ENCODE measurements at places on chromosomes 1 and 21.

GRCh38 chr1:151992303-151993083, 1.2 kb downstream of the S100A10 start:
- peak; percentile 92 for DNase-seq

DNA sequence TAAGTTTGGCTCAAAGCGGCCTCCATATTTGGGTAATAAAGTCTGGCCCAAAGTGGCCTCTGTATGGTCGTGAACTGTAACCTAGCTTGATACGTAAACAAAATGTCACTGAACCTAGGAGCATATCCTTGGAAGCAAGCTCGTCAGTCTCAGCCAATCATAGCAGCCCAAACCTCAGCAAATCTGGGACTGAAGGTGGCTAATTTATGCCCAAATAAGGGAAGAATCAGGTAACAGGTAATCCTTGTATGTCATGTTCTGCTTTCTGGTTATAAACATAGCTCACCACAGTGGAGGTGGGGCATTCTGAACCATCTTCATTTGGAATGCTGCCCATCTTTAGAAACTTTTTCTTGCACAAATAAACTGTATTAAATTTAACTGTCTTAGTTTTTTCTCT, 281.1 kb downstream of the TTLL7 start:
- DNase-seq: no peak

- peak; percentile 44 for DNase-seq
These were observed 255.8 kb upstream of the CACYBP start for GRCh38 chr1:174743654-174744561.

DNA sequence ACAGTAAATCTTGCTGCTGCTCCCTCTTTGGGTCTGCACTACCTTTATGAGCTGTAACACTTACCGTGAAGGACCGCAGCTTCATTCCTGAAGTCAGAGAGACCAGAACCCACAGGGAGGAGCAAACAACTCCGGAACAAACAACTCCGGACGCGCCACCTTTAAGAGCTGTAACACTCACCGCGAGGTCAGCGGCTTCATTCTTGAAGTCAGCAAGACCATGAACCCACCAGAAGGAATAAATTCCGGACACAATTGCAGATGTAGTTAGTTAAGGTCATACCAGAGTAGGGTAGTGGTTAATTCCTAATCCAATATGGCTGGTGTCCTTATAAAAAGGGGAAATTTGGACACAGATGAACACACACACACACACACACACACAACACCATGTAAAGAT, 37.7 kb downstream of the VTCN1 start:
- no peak for DNase-seq

DNA sequence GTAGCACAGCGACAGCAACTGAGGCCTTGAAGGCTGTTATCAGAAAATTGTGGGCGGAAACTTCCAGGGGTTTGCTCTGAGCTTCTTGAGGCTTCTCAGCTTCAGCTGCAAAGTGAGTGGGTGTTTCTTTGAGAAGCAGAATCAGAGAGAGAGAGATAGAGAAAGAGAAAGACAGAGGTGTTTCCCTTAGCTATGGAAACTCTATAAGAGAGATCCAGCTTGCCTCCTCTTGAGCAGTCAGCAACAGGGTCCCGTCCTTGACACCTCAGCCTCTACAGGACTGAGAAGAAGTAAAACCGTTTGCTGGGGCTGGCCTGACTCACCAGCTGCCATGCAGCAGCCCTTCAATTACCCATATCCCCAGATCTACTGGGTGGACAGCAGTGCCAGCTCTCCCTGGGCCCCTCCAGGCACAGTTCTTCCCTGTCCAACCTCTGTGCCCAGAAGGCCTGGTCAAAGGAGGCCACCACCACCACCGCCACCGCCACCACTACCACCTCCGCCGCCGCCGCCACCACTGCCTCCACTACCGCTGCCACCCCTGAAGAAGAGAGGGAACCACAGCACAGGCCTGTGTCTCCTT, at the start of gene FASLG:
FASLG (plus strand) TSS at position 233 of the 583 bp plus-strand sequence; CDS start at position 332, 99 bp downstream.
- no peak for DNase-seq

DNA sequence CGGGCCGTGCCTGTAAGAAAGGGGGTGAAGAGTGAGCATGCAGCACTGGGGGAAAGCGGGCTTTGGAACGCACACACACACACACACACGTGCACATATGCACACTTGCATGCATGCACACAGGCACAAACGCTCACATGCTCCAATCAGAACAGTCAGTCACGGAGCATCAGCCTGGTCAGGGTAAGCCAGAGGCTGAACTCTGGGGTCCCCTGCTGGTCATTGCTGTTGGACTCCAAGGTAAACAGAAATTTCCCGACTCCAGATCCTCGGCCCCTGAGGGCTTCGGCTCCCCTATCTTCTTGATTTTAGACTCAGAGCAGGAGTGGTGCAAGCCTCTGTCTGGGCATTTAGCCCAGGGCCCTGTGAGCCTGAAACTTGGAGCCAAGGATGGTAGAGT, 54.2 kb downstream of the SYT2 start:
- peak; percentile 6 for DNase-seq

- no peak for DNase-seq
These were observed 1.2 kb downstream of the CCNL2 start for GRCh38 chr1:1397839-1398523.

GRCh38 chr1:3515774-3516480, 61.5 kb downstream of the ARHGEF16 start:
- DNase-seq: peak; percentile 85

- no peak for DNase-seq
These were observed 15.4 kb upstream of the SAMD13 start for GRCh38 chr1:84286071-84286470.

GRCh38 chr1:115676498-115677181, 34.9 kb downstream of the VANGL1 start:
- no peak for DNase-seq

DNA sequence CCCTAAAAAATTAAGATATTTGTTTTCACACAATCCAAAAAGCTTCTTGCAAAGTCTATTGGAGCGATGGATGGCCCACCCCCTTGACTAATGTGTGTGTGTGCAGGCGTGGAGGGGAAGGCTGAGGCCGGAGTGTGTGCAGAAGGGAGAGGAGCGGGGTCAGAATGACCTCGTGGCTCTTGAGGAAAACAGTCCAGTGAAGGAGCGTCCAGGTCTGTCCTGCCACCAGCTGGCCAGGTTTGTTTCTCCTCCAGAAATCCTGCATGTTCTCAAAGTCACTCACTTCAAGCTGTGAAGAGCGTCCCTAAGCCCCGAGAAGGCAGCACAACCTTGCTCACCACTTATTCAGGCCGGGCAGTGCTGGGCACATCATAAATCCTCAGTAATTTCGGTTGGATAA, 69.5 kb upstream of the SSX2IP start:
- DNase-seq: no peak

GRCh38 chr21:31556662-31557061, 102.8 kb upstream of the SOD1 start:
- no peak for DNase-seq

- DNase-seq: peak; percentile 27
These were observed 764.6 kb downstream of the LTN1 start for GRCh38 chr21:28227881-28228635.

DNA sequence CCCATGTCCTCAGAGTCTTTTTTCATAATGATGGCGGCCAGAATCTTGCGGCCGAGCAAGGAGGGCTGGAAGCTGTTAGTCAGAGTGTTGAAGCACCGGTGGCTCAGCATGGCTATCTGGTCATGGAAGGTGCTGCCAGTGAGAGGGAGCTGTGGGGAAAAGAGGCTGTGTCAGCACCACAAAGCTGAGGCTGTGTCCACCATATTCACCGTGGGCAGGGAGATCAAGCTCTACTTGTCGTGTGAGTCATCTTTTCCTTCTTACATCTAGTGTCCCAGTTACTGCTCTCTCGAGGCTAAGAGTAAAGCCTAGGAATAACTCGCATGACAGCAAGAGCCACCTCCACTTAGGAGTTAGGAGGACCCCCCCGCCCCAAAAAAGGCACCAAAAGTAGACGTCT, 18.2 kb downstream of the ADAR start:
- DNase-seq: no peak

- DNase-seq: no peak
These were observed 126.9 kb upstream of the PLPPR5 start for GRCh38 chr1:99131546-99131945.

- DNase-seq: peak; percentile 6
These were observed 6.6 kb upstream of the ZNF669 start for GRCh38 chr1:247110627-247111258.

- peak; percentile 60 for DNase-seq
These were observed 132.1 kb downstream of the TGFBR3 start for GRCh38 chr1:91753878-91754277.

GRCh38 chr1:20151906-20152598, 12.9 kb downstream of the PLA2G2F start:
- DNase-seq: peak; percentile 84

- DNase-seq: peak; percentile 94
These were observed 23.3 kb downstream of the NAV1 start for GRCh38 chr1:201562257-201562656.

DNA sequence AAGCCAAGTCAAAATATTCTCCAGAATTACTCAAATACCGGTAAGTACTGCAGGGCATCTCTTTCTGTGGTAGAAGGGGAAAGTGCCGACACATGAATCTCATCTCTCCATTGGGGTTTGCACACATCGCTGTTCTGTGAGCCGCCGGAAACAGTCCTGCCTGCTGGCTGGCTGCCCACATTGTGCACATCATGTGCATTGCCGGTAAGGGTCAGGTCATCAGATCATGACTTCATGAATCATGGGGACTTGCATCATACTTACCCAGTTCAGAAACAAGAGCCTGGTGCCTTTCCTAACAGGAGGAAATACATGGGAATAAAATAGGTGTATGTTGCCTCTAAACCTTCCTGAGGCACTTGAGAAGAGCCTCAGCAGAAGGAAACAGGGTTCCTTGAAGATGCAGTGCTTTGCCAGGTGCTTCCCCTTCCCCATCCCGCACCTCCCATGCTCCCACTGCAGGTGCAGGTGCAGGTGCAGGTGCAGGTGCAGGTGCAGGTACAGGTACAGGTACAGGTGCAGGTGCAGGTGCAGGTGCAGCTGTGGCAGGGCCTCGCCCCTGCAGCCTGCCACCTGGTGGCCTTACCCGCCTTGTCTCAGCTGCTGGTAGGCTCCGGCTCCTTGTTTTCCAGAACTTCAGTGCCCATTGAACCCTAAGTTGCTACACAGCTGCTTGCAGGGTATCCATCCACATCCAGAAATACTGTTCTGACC, 26.5 kb downstream of the GPR137B start:
- peak; percentile 8 for DNase-seq

- peak; percentile 88 for DNase-seq
These were observed 9.2 kb downstream of the RNU5D-1 start for GRCh38 chr1:44721485-44722361.

GRCh38 chr1:109625176-109625575, 5.5 kb downstream of the AMPD2 start:
- no peak for DNase-seq

DNA sequence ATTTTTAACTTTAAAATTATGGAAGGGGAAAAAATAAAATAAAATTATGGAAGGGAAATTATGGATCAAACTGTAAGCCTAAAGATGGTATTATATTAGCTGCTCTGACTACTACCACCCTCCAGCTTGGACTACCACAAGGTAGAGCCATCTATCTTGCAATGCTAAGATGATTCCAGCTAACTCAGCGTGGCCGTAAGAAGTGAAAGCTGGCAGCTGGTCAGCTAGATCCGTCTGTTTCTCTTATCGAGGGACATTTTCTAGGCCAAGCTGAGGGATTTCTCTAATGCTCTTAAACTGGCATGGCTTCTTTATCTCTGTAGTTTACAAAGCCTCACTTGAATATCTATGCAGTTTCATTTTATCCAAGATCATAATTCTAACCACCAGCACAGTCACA, 31.5 kb downstream of the LYST start:
- no peak for DNase-seq

GRCh38 chr1:201250326-201251011, 32.8 kb upstream of the PKP1 start:
- DNase-seq: no peak

DNA sequence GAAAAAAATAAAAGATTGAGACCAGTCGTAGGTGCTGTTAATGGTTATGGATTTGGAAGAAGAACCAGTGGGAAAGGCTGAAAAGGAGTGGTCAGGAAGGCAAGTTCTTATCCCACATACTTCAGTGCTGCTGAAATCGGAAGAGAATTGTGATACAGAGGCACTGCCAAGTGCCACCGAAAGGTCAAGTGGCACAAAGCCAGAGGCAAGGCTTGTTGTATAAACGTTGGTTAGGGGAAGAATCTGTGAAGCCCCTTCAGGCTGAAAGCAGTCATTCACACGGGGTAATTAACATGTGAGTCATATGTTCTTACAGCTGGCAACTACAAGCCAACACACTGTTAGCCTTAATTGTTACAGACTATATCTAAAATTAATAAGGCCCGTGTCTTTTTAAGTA, 48.8 kb downstream of the ZBTB40 start:
- peak; percentile 59 for DNase-seq

DNA sequence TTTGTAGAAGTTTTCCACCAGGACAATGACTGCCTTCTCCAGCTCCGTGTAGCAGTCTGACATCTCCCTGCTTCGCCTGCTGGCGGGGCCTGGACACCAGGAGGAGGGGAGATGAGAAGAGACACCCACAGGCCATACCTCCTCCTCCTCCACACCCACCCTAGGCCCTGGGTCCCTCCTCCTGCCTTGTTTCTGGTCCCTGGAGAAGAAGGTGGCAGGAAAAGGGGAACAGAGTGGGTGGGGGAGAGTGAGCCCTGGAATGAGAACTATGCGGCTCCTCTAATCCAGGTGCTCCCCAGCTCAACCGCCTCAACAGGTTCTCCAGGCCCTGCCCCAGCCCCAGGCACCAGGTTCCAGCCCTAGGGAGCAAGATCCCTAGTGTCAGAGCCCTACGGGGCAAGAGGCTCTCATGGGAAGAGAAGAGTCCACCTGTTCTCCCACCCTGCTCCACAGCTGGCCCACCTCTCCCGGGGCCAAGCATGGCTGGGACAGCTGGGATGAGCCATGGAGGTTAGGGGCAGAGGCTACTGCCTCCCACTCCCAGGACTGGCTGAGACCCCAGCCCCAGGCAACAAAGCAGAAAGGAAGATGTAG, 4.8 kb downstream of the S100A16 start:
- no peak for DNase-seq

DNA sequence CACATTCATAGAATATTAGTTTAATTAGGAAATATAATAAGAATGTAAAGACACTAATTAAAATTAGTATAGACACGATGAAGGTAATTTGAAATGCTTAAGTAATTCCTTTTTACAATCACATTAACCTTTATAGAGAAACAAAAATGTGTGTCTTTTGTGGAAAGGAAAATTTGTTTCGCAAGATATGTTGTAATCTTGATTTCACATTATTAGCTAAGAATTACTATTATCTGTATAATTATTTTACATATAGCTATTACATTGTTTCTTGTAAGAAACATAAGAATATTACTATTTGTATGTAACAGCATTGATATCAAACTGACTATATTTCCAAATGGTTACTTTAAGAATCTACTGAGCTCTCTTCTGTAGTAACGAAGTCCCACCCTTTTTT, 111.2 kb downstream of the PTPRC start:
- no peak for DNase-seq

DNA sequence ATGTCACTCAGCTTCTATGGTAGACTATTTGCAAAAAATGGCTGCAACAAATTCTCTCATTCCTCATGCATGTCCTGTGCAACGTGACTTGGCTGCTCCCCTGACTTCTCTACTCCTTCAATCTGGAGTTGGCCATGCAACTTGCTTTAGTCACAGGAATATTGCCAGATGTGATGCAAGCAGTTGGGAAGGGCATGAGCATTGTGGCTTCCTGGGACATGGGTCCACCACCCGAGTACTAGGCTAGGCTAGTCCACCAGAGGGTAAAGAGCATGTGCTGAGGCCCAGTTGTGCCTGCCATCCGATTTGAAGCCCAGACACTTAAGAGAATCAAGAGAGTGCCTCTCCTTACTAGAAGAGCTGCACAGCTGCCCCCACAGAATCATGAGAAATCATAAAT, 89.6 kb downstream of the DSCAM start:
- no peak for DNase-seq

All from fibroblast of skin of scalp (primary cell).